ENCODE measurements at places on chromosomes 7 and 10. TPM values are rescaled to one million over a fixed set of nuclear protein-coding genes. Genes with fewer than 3 reads are reported as not detected.
A peak's percentile ranks its signal among the peaks of the same experiment; 100 is the strongest.

Gene DNTT
- not detected for total RNA-seq

Gene PGAM2
- not detected for total RNA-seq

Gene NPSR1
- total RNA-seq: not detected

Gene MRLN
- not detected for total RNA-seq

Gene ATG9B
- total RNA-seq: 2.5 TPM

Gene PSD
- 7.6 TPM for total RNA-seq

Gene PRKAG2
- 22.6 TPM for total RNA-seq

Gene CPA2
- not detected for total RNA-seq

Gene CLDN4
- not detected for total RNA-seq

- H3K27me3 ChIP-seq: peaks cover 13% of the 10 kb centered on the region
- no peak for DNase-seq
- H3K36me3 ChIP-seq: no peaks in the 10 kb centered on the region
- no peak overlapping the region for H3K4me3 ChIP-seq
Measured at GRCh38 chr10:47092376-47092775, 181.1 kb downstream of the PTPN20 start.

- H3K4me1 ChIP-seq: peaks cover 28% of the 10 kb centered on the region
- H3K27me3 ChIP-seq: no peaks in the 10 kb centered on the region
Measured at GRCh38 chr10:50440489-50440888, 183.3 kb downstream of the SGMS1 start.

GRCh38 chr10:57624856-57625592, 642.7 kb downstream of the IPMK start:
- no peak overlapping the region for H3K27ac ChIP-seq
- no peaks in the 10 kb centered on the region for H3K4me1 ChIP-seq
- H3K27me3 ChIP-seq: no peaks in the 10 kb centered on the region
- no peak overlapping the region for H3K4me3 ChIP-seq

- no peak for DNase-seq
- H3K36me3 ChIP-seq: no peaks in the 10 kb centered on the region
- no peak overlapping the region for H3K4me3 ChIP-seq
- no peak overlapping the region for H3K27ac ChIP-seq
Measured at GRCh38 chr10:62938672-62939071, 122.5 kb upstream of the EGR2 start.

DNA sequence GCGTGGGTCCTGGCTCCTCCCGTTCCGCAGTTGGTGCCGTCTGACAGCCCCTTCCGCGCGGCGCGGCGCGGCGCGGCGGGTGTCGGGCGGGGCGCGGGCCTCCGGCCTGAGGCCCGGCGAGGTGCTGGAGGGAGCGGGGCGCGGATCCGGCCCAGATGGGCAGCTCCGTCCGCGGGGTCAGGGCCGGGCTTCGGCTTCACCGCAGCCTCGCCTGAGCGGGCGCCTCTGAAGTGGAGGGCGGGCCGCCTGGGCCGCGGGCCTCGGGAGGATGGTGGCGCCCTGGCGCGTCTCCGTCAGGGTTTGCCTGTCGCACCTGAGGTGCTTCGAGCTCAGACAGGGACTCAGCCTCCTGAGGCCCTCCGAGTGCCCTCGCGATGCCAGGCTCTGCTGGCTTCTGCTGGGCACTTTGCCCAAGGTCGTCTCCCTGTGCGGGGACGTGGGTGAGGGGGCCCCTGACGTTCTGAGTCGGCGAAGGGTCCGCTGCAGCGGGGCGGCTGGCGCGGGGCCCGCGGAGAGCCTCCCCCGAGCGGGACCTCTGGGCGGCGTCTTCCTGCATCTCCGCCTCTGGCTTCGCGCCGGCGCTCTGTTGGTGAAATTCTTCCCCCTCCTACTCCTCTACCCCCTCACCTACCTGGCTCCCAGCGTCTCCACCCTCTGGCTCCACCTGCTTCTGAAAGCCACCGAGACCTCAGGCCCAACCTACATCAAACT, 473 bp downstream of the ADCK2 start:
- H3K27ac ChIP-seq: peak overlapping the region; percentile 70
- H3K4me1 ChIP-seq: peaks cover 27% of the 10 kb centered on the region
- no peaks in the 10 kb centered on the region for H3K27me3 ChIP-seq
- peak overlapping the region; percentile 89 for H3K4me3 ChIP-seq

- no peak overlapping the region for H3K4me3 ChIP-seq
- H3K27ac ChIP-seq: no peak overlapping the region
- no peaks in the 10 kb centered on the region for H3K4me1 ChIP-seq
- no peaks in the 10 kb centered on the region for H3K27me3 ChIP-seq
Measured at GRCh38 chr7:6139189-6139996, 108.2 kb downstream of the ANKRD61 start.

DNA sequence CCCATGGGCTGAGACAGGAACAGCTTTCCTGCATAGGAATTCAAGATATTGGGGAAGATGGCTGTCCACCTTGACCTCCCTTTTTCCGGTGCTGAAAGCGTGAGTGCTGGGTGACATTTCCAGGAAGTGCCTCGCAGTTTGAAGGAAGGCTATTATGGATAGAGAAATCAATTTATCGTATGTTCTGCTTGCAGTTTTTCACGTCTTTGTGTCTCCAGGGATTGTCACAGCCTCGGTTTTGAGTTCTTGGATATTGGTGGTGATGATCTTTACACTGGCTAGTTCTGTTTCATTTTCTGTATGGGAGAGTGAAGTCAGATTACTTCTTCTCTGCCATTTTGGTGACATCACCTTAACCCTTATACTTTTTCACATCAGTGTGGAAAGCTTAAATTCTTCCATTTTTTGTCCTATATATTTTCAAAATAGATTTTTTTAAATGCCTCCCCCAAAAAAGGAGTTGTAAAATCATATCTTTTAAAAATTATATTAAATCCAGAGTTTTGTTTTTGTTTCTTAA, 102.5 kb upstream of the APBB1IP start:
- peak overlapping the region; percentile 84 for H3K4me3 ChIP-seq
- peaks cover 9% of the 10 kb centered on the region for H3K4me1 ChIP-seq
- peak overlapping the region; percentile 70 for H3K27ac ChIP-seq
- peaks cover 7% of the 10 kb centered on the region for H3K36me3 ChIP-seq

- DNase-seq: no peak
- no peak overlapping the region for H3K4me3 ChIP-seq
- H3K27me3 ChIP-seq: no peaks in the 10 kb centered on the region
- H3K27ac ChIP-seq: no peak overlapping the region
- H3K36me3 ChIP-seq: no peaks in the 10 kb centered on the region
Measured at GRCh38 chr7:56007167-56007652, 42.8 kb downstream of the NIPSNAP2 start.

DNA sequence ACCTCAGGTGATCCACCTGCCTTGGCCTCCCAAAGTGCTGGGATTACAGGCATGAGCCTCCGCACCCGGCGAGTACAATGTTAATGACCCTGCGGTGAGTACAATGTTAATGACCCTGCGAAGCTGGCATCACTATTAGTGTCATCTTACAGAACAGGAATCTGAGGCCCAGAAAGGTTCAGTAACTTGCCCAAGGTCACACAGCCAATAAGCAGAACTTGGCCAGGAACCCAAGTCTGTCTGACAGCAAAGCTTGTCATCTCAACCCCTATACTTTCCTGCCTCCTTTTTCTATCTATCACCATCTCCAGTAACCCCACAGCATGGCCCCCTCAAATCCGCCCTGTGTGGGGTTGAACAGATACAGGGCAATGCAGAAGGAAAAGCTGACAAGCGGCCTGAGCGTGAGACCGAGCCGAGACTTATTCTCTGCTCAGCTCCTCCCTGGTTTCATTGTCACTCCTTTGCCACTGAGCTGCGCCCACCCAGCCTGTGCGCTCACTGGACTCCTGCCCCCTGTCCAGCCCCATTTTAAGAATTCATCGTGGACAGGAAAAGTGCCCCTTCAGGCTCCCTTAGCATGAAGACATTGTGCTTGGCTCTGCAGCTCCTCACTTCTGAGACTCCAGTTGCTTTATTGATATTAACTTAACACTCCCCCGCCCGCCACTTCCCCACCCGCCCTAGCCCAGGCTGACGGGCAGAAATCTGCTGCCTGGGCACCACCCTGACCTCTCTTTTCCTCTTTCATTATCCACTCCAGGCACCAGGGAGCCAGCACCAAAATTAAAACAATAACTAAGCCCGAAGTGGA, 58.1 kb upstream of the LBX1 start:
- no peaks in the 10 kb centered on the region for H3K4me1 ChIP-seq
- H3K27me3 ChIP-seq: peaks cover 73% of the 10 kb centered on the region
- no peaks in the 10 kb centered on the region for H3K36me3 ChIP-seq
- H3K27ac ChIP-seq: no peak overlapping the region
- H3K4me3 ChIP-seq: no peak overlapping the region

DNA sequence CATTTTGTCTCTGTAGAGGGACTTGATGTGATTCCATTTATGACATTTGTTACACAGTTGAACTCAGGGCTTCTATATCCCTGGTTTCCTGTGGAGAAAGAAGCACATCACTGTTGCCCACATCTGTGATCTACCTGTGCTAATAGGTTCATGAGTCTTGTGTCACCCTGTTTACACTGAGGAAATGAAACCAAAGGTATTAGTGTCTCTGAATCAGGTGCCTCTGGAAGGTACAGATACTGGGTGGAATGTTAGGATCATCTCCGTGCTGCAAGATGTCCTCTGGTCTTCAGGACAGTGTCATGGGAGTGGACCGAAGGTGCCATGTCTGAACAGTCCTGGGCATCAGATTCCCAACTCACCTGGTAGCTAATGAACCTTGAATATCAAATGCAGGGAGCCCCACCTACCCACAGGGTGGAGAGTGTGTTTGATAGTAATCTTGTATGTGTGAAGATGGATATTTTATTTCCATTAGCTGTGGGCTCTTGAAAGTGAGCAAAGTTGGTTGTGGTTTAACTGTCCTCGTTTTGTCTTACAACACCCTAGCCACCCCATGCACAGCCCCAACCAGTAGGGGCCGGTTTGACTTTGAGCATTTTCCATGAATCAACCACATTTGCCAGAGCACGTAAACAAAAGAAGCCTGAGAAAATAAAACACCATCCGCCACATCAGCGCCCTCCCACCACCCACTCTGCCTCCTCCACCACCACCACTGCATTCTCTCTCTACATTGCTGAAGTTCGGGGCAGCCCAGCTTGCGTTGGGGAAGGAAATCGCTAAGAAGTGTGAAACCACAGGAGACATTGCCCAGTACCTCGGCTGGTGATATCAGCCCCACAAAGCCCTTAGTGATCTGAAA, 40.7 kb downstream of the TARP start:
- H3K4me1 ChIP-seq: peaks cover 82% of the 10 kb centered on the region
- peaks cover 13% of the 10 kb centered on the region for H3K36me3 ChIP-seq
- peak overlapping the region; percentile 90 for H3K4me3 ChIP-seq
- no peaks in the 10 kb centered on the region for H3K27me3 ChIP-seq
- peak; percentile 94 for DNase-seq

GRCh38 chr7:114375907-114376306, 38.7 kb upstream of the FOXP2 start:
- no peaks in the 10 kb centered on the region for H3K27me3 ChIP-seq
- H3K27ac ChIP-seq: no peak overlapping the region
- no peaks in the 10 kb centered on the region for H3K4me1 ChIP-seq
- no peaks in the 10 kb centered on the region for H3K36me3 ChIP-seq
- no peak for DNase-seq

DNA sequence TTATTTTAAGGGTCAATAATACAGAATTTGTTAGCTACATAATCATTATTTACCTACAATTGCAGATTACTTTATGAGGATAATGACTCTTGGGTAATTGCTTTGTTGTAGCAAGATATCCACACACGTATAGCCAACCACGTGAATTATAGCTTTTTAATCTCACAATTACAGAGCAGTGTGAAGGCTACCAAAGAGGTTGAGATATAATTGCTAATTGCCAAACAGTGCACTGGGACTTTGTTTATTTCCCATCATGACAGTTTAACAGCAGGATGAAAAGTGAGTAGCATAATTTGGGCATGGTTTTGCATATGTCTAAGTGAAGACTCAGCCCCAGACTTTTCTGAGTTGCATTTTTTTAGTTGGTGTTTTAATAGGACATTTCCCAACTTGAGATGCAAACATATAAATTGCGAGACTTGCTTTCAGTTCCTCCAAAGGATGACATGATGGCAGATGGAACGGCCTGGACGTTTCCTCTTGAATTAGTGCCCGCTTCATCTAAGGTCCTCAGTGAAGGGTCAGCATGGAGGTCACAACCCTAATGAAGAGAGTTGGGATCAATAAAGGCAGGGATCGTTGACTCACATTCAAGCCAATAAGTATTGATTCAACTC, 180.7 kb upstream of the GPR26 start:
- H3K36me3 ChIP-seq: no peaks in the 10 kb centered on the region
- no peak overlapping the region for H3K4me3 ChIP-seq
- no peaks in the 10 kb centered on the region for H3K4me1 ChIP-seq
- no peak for DNase-seq
- peaks cover 12% of the 10 kb centered on the region for H3K27me3 ChIP-seq
- H3K27ac ChIP-seq: no peak overlapping the region

- H3K4me1 ChIP-seq: peaks cover 7% of the 10 kb centered on the region
- H3K27ac ChIP-seq: no peak overlapping the region
- no peak for DNase-seq
- H3K36me3 ChIP-seq: no peaks in the 10 kb centered on the region
- no peak overlapping the region for H3K4me3 ChIP-seq
Measured at GRCh38 chr7:2128601-2129322, 104.0 kb downstream of the MAD1L1 start.

DNA sequence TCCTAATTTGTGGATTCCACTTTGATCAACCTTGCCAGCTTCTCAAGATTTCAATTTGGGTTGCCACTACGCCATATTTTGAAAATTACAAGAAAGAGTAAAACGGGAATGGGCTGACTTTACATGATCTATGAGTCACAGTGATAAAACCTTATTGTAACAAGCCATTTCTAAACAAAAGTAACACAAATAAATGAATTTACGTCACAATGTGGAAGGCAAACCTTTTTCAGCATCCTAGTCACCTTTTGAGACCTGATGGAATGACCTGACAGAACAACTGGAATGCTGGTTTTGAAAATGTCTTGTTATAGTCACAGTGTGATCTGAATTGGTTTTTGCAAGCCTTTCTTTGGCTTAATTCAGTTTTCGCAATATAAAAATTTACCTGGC, 85.9 kb downstream of the CDK6 start:
- H3K27ac ChIP-seq: no peak overlapping the region
- no peaks in the 10 kb centered on the region for H3K27me3 ChIP-seq
- H3K4me3 ChIP-seq: no peak overlapping the region
- peaks cover 36% of the 10 kb centered on the region for H3K36me3 ChIP-seq

GRCh38 chr7:98120559-98120958, 13.9 kb downstream of the LMTK2 start:
- H3K36me3 ChIP-seq: no peaks in the 10 kb centered on the region
- no peak overlapping the region for H3K27ac ChIP-seq
- no peaks in the 10 kb centered on the region for H3K27me3 ChIP-seq
- no peak overlapping the region for H3K4me3 ChIP-seq
- peaks cover 34% of the 10 kb centered on the region for H3K4me1 ChIP-seq
- no peak for DNase-seq
